ENCODE measurements at places on chromosomes 1 and 21.

DNA sequence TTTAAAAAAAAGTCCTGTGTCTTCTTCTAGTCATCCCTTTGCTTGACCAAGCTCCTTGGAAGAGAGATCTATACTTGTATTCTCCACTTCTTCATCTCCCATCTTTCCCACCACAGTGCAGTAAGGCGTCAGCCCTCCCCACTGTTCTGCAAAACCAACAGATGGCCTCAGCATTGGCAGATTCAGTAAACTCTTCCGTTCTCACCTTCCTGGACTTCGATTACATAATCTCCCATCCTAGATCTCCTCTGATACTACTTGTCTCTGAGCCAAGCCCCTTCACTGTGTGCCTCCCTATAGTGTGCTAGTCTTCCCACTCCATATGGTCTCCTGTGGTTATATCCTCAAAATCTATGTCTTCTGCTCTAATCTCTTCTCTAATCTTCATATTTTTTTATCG is 1.6 kb upstream of the COLGALT2 start:
- DNase-seq: no peak

DNA sequence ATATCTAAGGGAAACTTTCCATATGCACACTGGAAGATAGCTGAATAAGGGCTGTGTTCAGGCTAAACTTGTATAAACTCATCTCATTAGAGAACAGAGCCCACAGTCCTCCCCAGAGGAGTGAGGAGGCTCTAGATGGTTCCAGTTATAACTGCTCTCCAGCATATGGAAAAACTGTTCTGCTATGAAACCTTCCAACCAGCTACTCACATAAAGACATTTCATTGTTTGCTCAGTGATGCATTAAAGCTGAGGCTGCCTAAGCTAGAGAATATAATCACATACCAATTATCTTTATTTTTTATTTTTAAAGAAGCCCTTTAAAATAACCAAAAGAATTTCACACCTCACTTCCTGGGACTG is 13.3 kb downstream of the AHCYL1 start:
- no peak for DNase-seq

DNA sequence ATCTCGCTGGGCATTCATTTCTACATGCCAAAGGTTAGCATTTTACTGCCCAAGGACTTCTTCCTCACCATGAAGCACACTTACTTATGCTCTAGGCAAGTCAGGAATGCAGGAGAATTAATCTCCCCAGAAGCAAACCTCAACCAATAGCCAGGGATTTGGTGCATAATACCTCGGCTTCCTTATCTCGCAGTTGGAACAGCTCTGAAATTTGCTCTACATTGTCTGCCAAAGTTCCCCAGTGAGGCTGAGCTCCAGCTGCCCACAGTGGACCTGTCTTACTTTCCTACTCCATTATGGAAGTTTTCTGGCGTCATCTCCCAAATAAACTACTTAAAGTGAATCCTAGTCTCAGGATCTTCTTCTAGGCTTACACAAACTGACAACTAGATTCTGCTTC is 57.6 kb upstream of the PPM1J start:
- DNase-seq: no peak

- no peak for DNase-seq
These were observed 115.5 kb upstream of the ZNF644 start for GRCh38 chr1:91137173-91137852.

DNA sequence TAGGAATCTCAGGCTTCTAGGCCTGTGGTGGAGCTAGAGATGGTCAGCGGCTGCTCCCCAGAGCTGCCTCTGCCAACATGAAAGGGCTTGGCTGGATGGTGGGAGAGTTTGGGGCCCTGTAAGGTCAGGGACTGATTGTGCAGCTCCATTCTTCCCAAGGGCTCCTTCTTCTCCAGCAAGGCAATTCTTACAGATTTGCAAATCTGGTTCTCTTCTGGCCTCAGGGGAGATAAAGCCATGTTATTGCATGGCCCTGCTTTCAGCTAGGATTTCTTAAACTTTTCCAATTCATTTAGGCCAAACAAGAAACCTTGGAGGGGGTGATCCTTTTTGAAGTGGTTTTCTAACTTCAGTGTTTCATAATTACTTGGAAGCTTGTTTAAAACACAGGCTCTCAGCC is 213.4 kb downstream of the PRDM2 start:
- DNase-seq: no peak

- DNase-seq: no peak
These were observed 16.2 kb downstream of the LAPTM5 start for GRCh38 chr1:30741239-30741894.

DNA sequence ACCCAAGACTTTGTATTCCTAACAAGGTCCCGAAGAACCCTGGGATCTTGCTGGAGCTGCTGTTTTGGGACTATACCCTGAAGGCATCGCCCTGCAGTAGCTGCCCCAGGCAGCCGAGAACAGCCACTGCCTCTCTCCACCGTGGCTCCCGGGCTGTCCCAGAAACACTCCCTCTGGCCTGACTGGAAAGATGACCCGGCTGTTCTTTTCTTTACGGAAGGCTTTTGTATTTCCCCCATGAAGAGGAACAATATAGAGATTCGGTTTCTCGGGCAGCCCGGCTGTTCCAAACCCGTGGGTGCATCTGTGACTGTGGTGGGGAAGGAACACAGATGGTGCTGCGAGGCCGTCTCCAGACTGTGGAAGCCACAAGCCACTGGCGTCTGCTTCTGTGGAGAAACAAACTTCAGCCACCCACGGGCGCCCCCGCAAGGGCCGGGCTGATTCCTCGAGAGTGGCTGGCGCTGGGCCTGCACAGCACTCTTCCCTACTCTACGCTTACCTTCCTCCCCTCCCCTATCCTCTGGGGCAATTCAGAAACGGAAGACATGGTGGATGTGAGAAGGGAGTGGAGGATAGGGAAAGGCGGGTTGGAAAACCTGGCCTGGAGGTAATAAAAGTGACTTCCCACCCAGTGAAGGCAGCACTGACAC is 33.7 kb upstream of the VASH2 start:
- DNase-seq: no peak

DNA sequence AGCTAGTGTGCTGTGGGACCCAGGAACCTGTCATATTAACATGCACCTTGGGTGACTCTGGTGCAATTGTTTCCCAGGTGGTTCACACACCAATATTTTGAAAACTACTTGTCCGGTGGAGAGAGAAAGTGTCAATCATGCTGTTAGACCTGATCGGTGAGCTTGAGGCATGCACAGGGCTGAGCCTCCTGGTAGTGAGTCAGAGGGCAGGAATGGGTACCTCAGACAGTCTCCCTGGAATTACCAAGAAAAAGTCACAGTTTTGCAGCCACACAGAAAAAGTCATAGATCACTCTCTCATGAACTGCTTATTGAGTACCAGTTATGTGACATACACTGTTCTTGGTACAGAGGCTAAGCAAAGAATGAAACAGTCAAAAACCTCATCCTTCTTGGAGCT is 140.1 kb upstream of the NFIA start:
- no peak for DNase-seq

- no peak for DNase-seq
These were observed 37.7 kb upstream of the LRRN2 start for GRCh38 chr1:204723131-204723787.

GRCh38 chr1:201941420-201942128 is 4.8 kb downstream of the LMOD1 start:
- no peak for DNase-seq

Measured in NCI-H526 (cell line).